Glutamatergic neuron (in vitro differentiated cells): ENCODE measurements at places on chromosomes 7 and 10. TPM values are rescaled to one million over a fixed set of nuclear protein-coding genes. Genes with fewer than 3 reads are reported as not detected.
A peak's percentile ranks its signal among the peaks of the same experiment; 100 is the strongest.

The CFAP58 gene
- 2.2 TPM for total RNA-seq

The CPA4 gene
- not detected for total RNA-seq

The IFIT1B gene
- not detected for total RNA-seq

The HTR5A gene
- 0.20 TPM for total RNA-seq

The HTRA1 gene
- total RNA-seq = 1.4 TPM

The SLC13A4 gene
- not detected for total RNA-seq

The TRPV5 gene
- 0.15 TPM for total RNA-seq

The ASNS gene
- total RNA-seq = 281 TPM

The SYPL1 gene
- total RNA-seq = 10.0 TPM

The TAS2R5 gene
- total RNA-seq = 1.3 TPM

The CCDC172 gene
- not detected for total RNA-seq

GRCh38 chr10:90930971-90931871 is 10.3 kb upstream of the ANKRD1 start:
- H3K27me3 ChIP-seq = peaks cover 11% of the 10 kb centered on the region
- H3K4me3 ChIP-seq = no peak overlapping the region
- no peaks in the 10 kb centered on the region for H3K4me1 ChIP-seq
- DNase-seq = no peak

- H3K4me3 ChIP-seq = no peak overlapping the region
- no peaks in the 10 kb centered on the region for H3K4me1 ChIP-seq
- H3K27me3 ChIP-seq = peaks cover 2% of the 10 kb centered on the region
- DNase-seq = no peak
- H3K36me3 ChIP-seq = peaks cover 8% of the 10 kb centered on the region
Measured at GRCh38 chr7:27314111-27314510, 71.5 kb downstream of the EVX1 start.

DNA sequence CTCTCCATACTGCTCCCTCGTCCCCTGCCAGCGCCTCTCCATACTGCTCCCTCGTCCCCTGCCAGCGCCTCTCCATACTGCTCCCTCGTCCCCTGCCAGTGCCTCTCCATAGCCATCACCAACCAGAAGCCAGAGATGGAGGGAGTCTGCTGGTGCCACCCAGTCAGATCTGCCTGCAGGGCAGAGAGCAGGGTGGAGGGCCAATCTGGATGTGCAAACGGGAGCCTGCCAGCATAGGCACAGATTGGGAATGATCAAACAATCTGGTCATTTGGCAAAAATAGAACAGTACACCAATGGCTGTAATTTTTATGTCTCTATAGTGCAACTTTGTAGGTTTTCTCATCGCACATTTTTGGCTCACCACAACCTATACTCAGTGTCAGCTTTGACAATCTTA is 76.9 kb upstream of the LRRC4 start:
- no peak overlapping the region for H3K4me3 ChIP-seq
- no peak for DNase-seq
- H3K27me3 ChIP-seq = peaks cover 9% of the 10 kb centered on the region
- no peak overlapping the region for H3K27ac ChIP-seq

- H3K27me3 ChIP-seq = peaks cover 2% of the 10 kb centered on the region
- H3K27ac ChIP-seq = no peak overlapping the region
- peaks cover 11% of the 10 kb centered on the region for H3K36me3 ChIP-seq
- no peak overlapping the region for H3K4me3 ChIP-seq
- no peaks in the 10 kb centered on the region for H3K4me1 ChIP-seq
Measured at GRCh38 chr7:134391223-134391622, 67.7 kb downstream of the AKR1B1 start.

- no peak overlapping the region for H3K27ac ChIP-seq
- no peak for DNase-seq
- peaks cover 4% of the 10 kb centered on the region for H3K27me3 ChIP-seq
- H3K36me3 ChIP-seq = peaks cover 19% of the 10 kb centered on the region
- no peak overlapping the region for H3K4me3 ChIP-seq
Measured at GRCh38 chr7:149558149-149558861, 60.7 kb upstream of the ZNF746 start.

GRCh38 chr7:151867912-151868311 is 9.0 kb downstream of the PRKAG2 start:
- no peaks in the 10 kb centered on the region for H3K27me3 ChIP-seq
- H3K36me3 ChIP-seq = no peaks in the 10 kb centered on the region
- H3K4me3 ChIP-seq = no peak overlapping the region
- peak overlapping the region; percentile 46 for H3K27ac ChIP-seq
- no peak for DNase-seq

GRCh38 chr10:44947371-44948152 is 12.0 kb upstream of the RASSF4 start:
- H3K36me3 ChIP-seq = peaks cover 18% of the 10 kb centered on the region
- peaks cover 4% of the 10 kb centered on the region for H3K27me3 ChIP-seq
- no peak for DNase-seq
- peaks cover 8% of the 10 kb centered on the region for H3K4me1 ChIP-seq
- H3K27ac ChIP-seq = peak overlapping the region; percentile 45

DNA sequence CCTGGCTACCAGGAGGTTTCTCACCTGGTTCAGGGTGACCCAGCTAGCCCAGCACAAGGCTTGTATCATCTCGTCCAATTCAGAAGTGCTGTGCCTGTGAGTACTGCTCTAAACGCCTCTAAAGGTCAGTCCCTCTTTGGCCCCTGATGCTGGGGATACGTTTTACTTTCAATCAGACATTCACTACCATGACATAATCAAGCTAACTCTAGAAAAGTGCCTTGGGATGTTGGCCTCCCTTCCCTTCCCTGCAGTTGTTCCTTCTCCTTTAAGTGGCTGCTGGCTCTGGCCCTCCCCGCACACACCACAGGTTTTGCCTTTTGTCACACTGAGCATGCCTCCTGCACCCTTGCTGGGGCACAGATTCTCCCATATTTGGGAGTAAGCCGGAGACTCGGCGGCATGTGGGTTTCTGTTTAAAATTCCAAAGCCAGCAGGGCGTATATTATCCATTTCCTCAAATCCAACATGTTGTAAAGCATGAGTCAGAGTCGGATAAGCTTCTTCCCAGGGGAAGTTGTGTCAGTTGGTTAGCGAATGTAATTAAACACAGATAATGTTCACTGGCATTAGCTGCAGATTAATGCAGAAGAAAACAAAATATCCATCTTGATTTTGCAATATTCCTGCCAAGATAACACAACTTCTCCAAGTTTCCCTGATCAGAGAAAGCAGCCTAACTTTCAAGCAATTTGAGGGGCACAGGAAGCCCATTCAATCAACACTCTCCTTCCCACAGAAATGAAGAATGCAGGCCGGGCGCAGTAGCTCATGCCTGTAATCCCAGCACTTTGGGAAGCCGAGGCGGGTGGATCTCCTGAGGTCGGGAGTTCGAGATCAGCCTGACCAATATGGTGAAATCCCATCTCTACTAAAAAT is 31.8 kb upstream of the VCL start:
- peaks cover 13% of the 10 kb centered on the region for H3K4me1 ChIP-seq
- no peaks in the 10 kb centered on the region for H3K36me3 ChIP-seq
- peak; percentile 34 for DNase-seq

DNA sequence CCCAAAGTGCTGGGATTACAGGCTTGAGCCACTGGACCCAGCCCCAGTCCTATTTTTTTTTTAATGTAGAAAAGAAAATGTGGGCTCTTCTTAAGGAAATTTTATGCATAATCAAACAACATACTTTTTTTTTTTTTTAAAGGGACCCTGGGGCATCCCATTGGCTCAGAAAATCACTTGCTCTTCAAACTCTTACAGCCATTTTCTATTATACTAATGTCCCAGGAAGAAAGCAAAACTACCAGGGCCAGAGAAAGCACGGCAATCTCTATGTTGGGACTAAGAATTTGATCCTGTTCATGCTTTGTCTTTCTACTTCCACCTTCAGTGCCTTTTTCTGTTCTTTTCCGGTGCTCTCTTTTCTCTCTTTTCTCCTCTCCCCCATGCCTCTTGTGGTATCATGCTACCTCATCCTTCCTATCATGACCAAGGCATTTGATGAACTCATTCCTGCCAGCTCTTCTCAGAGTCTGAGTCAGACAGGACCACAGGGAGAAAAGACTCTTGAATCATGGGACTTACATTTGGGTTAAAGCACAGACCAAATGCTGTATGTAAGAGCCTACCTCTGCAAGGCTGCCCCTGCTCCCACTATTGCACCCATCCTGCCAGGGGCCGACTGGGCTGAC is 76.4 kb upstream of the CCNY start:
- no peaks in the 10 kb centered on the region for H3K27me3 ChIP-seq
- no peak for DNase-seq
- peaks cover 21% of the 10 kb centered on the region for H3K36me3 ChIP-seq
- no peaks in the 10 kb centered on the region for H3K4me1 ChIP-seq
- no peak overlapping the region for H3K27ac ChIP-seq

- no peak overlapping the region for H3K27ac ChIP-seq
- H3K4me3 ChIP-seq = peak overlapping the region; percentile 71
- H3K4me1 ChIP-seq = peaks cover 2% of the 10 kb centered on the region
- no peaks in the 10 kb centered on the region for H3K36me3 ChIP-seq
- peaks cover 19% of the 10 kb centered on the region for H3K27me3 ChIP-seq
Measured at GRCh38 chr7:157687845-157688532, 351.2 kb downstream of the DNAJB6 start.

DNA sequence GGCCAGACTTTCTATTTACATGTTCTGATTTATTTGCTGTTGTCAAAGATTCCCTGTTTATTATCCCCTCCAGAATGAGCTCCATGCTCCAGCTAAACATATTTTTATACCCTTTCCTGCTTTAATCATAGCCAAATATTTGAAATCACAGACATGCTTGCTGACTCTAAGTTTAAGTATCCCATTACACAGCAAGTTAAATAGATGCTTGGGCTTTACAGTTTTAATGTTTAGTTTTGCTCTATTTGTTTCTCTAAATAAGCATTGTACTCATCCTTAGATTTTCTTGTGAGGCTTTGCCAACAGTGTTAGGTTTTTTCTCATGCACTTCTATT is 196.8 kb downstream of the TAX1BP1 start:
- peaks cover 22% of the 10 kb centered on the region for H3K4me1 ChIP-seq
- no peak overlapping the region for H3K27ac ChIP-seq
- no peaks in the 10 kb centered on the region for H3K36me3 ChIP-seq
- no peak for DNase-seq
- H3K27me3 ChIP-seq = no peaks in the 10 kb centered on the region

- H3K4me1 ChIP-seq = no peaks in the 10 kb centered on the region
- H3K27me3 ChIP-seq = no peaks in the 10 kb centered on the region
- no peak overlapping the region for H3K4me3 ChIP-seq
- DNase-seq = no peak
- H3K27ac ChIP-seq = no peak overlapping the region
Measured at GRCh38 chr7:16594061-16594460, 51.5 kb downstream of the ANKMY2 start.

GRCh38 chr10:130477360-130477759 is 341.2 kb downstream of the GLRX3 start:
- peaks cover 3% of the 10 kb centered on the region for H3K4me1 ChIP-seq
- peaks cover 4% of the 10 kb centered on the region for H3K36me3 ChIP-seq

DNA sequence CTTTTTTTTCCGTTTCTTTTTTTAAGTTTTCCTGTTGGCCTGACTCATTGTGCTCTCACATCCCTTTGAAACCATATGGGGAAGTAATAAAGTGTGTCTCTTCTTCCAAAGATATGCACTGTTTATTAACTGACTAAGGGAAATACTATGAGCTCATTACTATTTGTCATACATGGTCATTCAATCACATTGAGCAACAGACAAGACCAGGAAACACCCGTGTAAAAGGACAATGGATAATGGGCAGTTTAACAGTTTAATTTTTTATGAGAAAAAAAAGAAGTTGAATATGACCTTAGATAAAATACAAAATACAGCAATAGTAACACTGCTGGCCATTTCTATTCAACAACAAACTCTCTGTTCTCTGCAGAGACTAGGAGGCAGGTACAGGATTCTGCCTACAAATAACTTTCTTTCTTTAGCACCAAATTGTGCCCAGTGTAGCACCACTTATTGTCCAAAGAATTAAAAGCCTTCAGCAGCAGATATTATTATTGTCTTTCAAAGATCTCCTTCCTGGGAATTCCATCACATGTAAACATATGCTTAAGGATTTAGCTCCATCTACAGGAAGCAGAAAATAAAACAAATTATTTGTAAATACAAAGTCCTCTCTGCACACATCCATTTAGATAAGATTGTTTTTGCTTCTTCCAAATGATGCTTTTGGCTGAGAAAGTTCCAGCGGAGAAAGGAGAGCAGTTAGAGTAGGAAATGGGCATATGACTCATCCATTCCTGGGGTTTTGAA is 55.0 kb upstream of the AKR1E2 start:
- H3K4me3 ChIP-seq = no peak overlapping the region
- DNase-seq = no peak
- H3K36me3 ChIP-seq = no peaks in the 10 kb centered on the region
- no peak overlapping the region for H3K27ac ChIP-seq
- peaks cover 11% of the 10 kb centered on the region for H3K4me1 ChIP-seq
- H3K27me3 ChIP-seq = no peaks in the 10 kb centered on the region

GRCh38 chr7:82247814-82248433 is 195.7 kb downstream of the CACNA2D1 start:
- peaks cover 5% of the 10 kb centered on the region for H3K27me3 ChIP-seq
- no peak overlapping the region for H3K4me3 ChIP-seq
- no peak for DNase-seq
- peaks cover 35% of the 10 kb centered on the region for H3K4me1 ChIP-seq
- no peaks in the 10 kb centered on the region for H3K36me3 ChIP-seq

- peak overlapping the region; percentile 93 for H3K27ac ChIP-seq
- H3K4me1 ChIP-seq = peaks cover 41% of the 10 kb centered on the region
- H3K36me3 ChIP-seq = no peaks in the 10 kb centered on the region
- H3K27me3 ChIP-seq = peaks cover 21% of the 10 kb centered on the region
- DNase-seq = peak; percentile 67
Measured at GRCh38 chr7:150378115-150378852, 846 bp upstream of the ZNF775 start.

GRCh38 chr10:32340596-32341180 is 6.3 kb downstream of the EPC1 start:
- H3K36me3 ChIP-seq = no peaks in the 10 kb centered on the region
- peaks cover 28% of the 10 kb centered on the region for H3K4me1 ChIP-seq
- DNase-seq = no peak
- no peak overlapping the region for H3K4me3 ChIP-seq
- no peak overlapping the region for H3K27ac ChIP-seq
- H3K27me3 ChIP-seq = peaks cover 2% of the 10 kb centered on the region
